ENCODE measurements at places on chromosomes 4 and X. TPM values are rescaled to one million over a fixed set of nuclear protein-coding genes. Genes with fewer than 3 reads are reported as not detected.

The SRPX gene
- under 0.01 TPM for total RNA-seq

The AFF2 gene
- 2.7 TPM for total RNA-seq

The CFI gene
- total RNA-seq: 1.6 TPM

The ADH7 gene
- total RNA-seq: not detected

The RAI2 gene
- total RNA-seq: under 0.01 TPM

The PCDH10 gene
- under 0.01 TPM for total RNA-seq

The TSPYL2 gene
- 26.4 TPM for total RNA-seq

The AWAT2 gene
- not detected for total RNA-seq

The ATP8A1 gene
- total RNA-seq: 26.9 TPM

The COX7B gene
- 168 TPM for total RNA-seq

The DNAAF6 gene
- not detected for total RNA-seq

The FGG gene
- total RNA-seq: not detected

The IBSP gene
- total RNA-seq: not detected

The GPRIN3 gene
- 2.7 TPM for total RNA-seq

The CABS1 gene
- total RNA-seq: not detected

The USP51 gene
- total RNA-seq: 9.7 TPM

The FAM156B gene
- total RNA-seq: 12.7 TPM

The CT45A2 gene
- not detected for total RNA-seq

The UGT2B10 gene
- total RNA-seq: not detected

The SYN1 gene
- 0.27 TPM for total RNA-seq

The WDFY3 gene
- total RNA-seq: 12.9 TPM

The XG gene
- under 0.01 TPM for total RNA-seq

The TXK gene
- total RNA-seq: 3.8 TPM

The KCTD8 gene
- under 0.01 TPM for total RNA-seq

The CXorf38 gene
- 10.8 TPM for total RNA-seq

The PPP4R3C gene
- total RNA-seq: not detected

The ARMCX4 gene
- total RNA-seq: 2.2 TPM

The PCYT1B gene
- total RNA-seq: 14.3 TPM

The EGFL6 gene
- total RNA-seq: not detected

The IL13RA2 gene
- total RNA-seq: under 0.01 TPM

The SMR3A gene
- total RNA-seq: not detected

The PAGE1 gene
- not detected for total RNA-seq

The HMGB2 gene
- total RNA-seq: 25.0 TPM

The ALG13 gene
- 49.3 TPM for total RNA-seq

The GPR50 gene
- not detected for total RNA-seq

The NALF2 gene
- under 0.01 TPM for total RNA-seq

The NUDT10 gene
- total RNA-seq: 9.4 TPM

The PDCL2 gene
- not detected for total RNA-seq

The PRICKLE3 gene
- 19.9 TPM for total RNA-seq

The UGT2B17 gene
- not detected for total RNA-seq

The NR3C2 gene
- 1.1 TPM for total RNA-seq

The C4orf50 gene
- under 0.01 TPM for total RNA-seq

The GPR119 gene
- not detected for total RNA-seq

The AMER1 gene
- total RNA-seq: 5.1 TPM

The PPEF2 gene
- under 0.01 TPM for total RNA-seq

The SLC25A14 gene
- total RNA-seq: 4.8 TPM

The RPS6KA6 gene
- 0.54 TPM for total RNA-seq

The NUDT11 gene
- 9.4 TPM for total RNA-seq

The XAGE2 gene
- total RNA-seq: not detected

The HTR2C gene
- total RNA-seq: under 0.01 TPM

The NOX1 gene
- total RNA-seq: not detected

The POU4F2 gene
- total RNA-seq: not detected

The NKX6-1 gene
- total RNA-seq: under 0.01 TPM

The ALB gene
- not detected for total RNA-seq

The PPAT gene
- 13.2 TPM for total RNA-seq

The PAGE4 gene
- total RNA-seq: not detected

Data from hematopoietic multipotent progenitor cell (in vitro differentiated cells).